ENCODE measurements at places on chromosomes 1 and 21.

GRCh38 chr1:228697207-228698016, 37.9 kb upstream of the RHOU start:
- DNase-seq = no peak

- no peak for DNase-seq
Observed at GRCh38 chr1:1318131-1318652, 6.3 kb downstream of the INTS11 start.

GRCh38 chr1:26520339-26520738, 9.2 kb upstream of the RPS6KA1 start:
- DNase-seq = no peak

DNA sequence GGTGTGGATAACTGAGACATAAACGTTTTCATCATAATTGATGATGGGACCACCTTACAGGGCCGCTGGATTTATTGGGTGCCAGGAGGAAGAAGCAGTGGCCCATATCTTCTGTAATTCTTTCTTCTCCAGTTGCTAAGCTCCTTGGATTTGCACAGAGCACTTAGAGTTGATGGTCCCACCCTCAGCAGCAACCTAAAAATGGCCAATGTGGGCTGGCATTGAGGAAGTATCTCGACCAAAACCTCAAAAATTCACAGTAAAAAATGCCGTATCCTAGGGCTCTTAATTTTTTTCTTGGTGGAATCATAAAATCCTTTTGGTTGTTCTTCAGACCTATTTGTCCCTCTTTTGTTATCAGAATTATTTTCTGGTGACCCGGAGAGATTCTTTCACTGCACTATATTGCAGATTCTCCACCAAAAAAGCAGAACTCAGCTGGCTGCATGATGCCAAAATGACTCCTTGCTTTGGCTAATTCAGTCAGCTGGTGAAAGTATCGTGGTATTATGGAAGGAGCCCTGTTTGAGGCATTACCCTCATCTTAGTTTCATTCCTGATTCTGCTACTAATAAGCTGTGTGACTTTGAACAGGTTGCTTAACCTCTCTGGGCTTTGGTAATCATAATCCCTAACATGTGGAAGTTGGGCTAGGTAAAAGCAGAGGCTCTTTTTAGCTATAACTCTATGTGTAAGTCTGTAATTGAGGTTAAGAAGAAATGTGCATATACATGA, 27.6 kb downstream of the KIRREL1 start:
- no peak for DNase-seq

DNA sequence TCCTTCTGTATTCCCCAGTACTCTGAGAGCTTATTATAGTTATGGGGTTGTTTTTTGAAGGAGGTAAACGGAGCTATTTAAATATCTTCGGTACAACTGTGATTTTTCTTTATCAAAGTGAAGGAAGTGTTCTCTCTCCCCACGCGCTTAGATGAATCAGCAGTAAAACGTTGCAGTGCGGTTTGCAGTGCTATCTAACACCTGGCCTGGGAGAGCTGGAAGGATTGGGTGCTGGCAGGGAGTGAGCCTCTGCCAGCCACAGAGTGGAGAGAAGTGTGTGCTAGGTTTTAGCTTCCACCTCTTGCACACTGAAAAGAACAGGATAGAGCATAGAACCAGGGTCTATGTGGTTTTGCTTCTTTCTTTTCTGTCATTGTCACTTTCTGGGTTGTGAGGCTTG, 165.9 kb downstream of the SDCCAG8 start:
- peak; percentile 41 for DNase-seq

Measured in CD4-positive, alpha-beta T cell treated with Interleukin-10 for 1 hour (primary cell).